ENCODE measurements at places on chromosomes 16 and 17.
A peak's percentile ranks its signal among the peaks of the same experiment; 100 is the strongest.

- DNase-seq: no peak
These were observed 29.0 kb downstream of the HELZ start for GRCh38 chr17:67215991-67216421.

DNA sequence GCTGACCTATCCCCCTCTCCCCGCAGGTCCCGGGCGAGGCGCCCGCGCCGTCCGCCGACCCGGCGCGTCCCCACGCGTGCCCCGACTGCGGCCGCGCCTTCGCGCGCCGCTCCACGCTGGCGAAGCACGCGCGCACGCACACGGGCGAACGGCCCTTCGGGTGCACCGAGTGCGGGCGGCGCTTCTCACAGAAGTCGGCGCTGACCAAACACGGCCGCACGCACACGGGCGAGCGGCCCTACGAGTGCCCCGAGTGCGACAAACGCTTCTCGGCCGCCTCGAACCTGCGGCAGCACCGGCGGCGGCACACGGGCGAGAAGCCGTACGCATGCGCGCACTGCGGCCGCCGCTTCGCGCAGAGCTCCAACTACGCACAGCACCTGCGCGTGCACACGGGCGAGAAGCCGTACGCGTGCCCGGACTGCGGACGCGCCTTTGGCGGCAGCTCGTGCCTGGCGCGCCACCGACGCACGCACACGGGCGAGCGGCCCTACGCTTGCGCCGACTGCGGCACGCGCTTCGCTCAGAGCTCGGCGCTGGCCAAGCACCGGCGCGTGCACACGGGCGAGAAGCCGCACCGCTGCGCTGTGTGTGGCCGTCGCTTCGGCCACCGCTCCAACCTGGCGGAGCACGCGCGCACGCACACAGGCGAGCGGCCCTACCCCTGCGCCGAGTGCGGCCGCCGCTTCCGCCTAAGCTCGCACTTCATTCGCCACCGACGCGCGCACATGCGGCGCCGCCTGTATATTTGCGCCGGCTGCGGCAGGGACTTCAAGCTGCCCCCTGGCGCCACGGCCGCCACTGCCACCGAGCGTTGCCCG is 10.3 kb downstream of the ZNF771 start:
- DNase-seq: peak; percentile 64

DNA sequence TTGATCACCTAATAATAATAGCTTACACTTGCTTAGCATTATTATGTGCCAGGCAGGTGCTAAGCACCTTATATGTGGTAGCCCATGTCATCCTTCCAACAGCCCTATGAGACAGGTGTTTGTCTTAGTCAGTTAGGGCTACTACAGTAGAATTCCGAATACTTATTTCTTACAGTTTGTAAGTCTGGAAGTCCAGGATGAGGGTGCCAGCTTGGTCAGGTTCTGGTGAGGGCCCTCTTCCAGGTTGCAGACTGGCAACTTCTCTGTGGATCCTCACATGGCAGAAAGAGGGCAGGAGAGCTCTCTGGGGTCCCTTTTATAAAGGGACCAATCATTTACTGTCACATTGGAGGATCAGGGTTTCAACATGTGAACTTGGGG is 19.6 kb upstream of the MYH10 start:
- DNase-seq: no peak

DNA sequence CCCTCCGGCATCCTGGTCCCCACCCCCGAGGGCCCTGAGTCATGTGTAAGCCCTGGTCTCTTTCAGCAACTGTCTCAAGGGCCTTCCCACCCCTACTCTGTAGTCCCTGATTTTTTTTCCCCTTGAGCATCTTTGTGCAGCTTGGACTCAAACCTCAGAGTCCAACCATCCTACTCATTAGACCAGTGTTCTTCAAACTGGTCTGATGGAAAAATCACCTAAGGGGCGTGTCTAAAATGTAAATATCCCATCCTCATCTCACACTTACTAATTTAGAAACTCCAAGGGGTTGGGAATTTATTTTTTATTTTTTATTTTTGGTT is 624 bp downstream of the G6PC3 start:
- DNase-seq: peak; percentile 49

DNA sequence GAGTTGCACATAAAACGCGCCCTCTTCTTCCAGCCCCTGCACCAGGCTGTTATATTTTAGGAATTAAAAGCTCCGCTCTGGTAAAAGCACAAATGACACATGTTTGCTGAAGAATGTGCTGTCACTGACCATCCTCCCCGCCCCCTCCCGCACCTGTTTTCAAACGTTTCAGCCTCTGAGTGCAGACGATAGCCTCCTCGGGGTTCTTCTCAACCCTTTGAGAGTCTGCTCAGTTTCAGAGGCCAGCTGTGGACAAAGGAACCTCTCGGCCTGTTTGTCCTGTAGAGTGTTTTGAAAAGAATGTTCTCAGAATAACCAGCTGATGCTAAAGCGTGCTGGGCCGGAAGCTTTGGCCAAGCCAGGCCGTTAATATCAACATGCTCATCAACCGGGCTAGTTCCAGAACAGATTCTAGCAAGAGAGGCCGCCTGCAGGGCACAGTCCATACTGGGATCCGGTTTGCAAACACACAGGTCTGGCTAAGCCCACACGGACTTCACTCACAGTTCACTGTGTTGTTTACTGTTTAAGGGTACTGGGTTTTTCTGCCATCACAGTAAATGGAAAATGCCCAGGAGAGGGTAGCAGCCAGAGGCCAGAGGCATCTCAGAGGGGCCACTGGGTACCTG is 6.4 kb upstream of the CACNG4 start:
- no peak for DNase-seq

- no peak for DNase-seq
These were observed 100.6 kb downstream of the TANGO6 start for GRCh38 chr16:68943961-68944360.

DNA sequence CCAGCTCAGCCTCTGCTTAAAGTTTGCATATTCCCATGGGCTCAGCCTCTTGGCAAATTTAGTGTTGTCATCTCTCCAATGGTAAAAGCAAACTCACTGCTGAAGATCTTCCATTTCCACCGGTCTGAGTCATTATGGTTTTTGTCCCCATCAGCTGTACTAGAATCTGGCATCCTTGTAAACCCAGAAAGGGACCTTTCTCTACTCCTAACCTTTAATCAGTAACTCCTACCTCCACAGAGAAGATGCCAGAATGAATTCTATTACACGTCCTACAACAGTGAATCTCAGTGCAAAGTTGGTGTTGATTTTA is 45.8 kb downstream of the ZNF652 start:
- no peak for DNase-seq

DNA sequence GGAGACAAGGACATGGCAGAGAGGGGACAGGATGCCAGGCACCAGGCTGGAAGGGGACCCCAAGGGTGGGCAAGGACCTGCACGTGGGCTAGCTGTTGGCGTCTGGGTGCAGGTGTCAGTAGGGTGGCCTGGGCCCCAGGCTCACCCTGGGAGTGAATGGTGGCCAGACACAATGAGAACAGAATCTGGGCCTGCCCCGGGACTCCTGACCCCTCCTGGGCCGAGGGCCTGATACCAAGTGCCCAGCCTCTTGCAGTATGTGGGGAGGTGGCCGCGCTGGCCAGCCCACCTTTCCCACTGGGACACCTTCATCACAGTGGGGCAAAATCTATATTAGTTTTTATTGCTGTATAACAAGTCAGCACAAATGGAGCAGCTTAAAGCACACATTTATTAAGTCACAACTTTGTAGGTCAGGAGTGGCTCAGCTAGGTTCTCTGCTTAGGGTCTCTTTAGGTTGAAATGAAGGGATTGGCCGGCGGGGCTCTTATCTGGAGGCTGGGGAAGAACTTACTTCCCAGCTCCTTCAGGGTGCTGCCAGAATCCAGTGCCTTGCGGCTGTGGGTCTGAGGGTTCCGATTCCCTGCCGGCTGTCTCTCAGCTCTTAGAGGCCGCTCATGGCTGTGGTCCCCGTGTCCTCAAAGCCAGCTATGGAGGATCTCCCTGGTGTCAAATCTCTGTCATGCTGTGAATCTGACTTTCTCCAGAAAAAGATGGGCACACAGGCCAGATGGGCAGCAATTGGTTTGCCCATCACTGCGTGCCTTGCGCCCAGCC is 3.6 kb downstream of the PRSS33 start:
- no peak for DNase-seq

DNA sequence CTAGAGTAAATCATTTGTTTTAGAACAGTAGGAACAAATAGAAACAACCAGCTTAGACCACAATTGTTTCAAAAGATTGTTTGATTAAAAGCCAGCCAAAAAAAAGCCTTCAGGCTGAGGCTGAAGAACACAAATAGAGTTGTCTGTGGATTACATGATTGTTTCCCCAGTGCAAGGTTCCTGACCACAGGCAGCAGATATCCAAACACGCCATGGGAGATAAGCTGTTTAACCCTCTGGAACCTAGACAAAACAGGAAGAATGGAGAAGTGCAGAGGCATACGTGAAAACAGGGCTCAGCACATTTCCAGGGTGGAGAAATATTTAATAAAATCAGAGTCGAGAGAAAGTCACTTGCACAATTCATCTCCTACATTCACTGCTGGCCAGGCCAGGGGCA is 21.0 kb downstream of the ATPAF2 start:
- DNase-seq: no peak

DNA sequence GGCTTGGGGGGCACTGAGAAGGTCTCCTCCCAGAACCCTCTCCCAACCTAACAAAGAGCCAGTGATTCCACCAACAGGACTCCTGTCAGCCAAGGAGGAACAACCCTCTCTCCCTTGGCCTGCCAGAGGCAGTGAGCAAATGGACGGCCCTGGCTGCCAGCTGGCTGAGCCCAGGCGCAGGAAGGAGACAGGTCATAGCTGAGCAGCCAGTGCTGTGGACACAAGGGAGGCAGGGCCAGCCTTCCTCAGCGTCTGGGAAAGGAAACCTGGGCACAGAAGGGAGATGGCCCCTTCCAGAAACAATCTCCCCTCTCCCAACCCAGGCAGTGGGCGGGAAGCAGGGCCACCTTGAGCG is 2.1 kb downstream of the MPO start:
- no peak for DNase-seq

GRCh38 chr17:49465331-49465903 is 29.7 kb upstream of the NGFR start:
- no peak for DNase-seq

DNA sequence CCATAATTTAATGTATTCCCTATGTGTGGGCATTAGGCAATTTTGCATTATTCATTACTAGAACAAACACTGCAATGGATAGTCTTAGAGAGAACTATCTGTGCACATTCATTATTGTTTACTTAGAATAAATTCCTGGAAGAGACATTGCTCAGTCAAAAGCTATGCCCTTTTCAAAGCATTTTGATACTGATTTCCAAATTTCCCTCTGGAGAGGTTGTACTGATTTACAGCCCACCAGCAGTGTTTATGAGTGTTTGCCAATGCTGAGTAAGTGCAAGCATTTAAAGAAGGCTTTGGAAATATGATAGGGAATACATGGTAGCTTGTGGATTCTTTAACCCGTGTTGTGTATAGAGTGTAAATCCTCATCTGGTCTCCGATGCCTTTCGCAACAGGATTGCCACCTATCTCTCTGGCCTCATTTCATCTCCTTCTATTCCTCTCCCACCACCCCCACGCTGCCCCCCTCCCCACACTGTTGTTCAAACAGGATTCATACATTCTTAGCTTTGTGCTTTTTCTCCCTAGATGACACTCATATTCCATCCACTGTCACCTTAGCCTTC is 33.4 kb upstream of the MMD start:
- no peak for DNase-seq

- DNase-seq: no peak
These were observed 72.5 kb downstream of the KNOP1 start for GRCh38 chr16:19645557-19645981.

GRCh38 chr16:11409398-11409797 is 64.1 kb downstream of the RMI2 start:
- DNase-seq: no peak

DNA sequence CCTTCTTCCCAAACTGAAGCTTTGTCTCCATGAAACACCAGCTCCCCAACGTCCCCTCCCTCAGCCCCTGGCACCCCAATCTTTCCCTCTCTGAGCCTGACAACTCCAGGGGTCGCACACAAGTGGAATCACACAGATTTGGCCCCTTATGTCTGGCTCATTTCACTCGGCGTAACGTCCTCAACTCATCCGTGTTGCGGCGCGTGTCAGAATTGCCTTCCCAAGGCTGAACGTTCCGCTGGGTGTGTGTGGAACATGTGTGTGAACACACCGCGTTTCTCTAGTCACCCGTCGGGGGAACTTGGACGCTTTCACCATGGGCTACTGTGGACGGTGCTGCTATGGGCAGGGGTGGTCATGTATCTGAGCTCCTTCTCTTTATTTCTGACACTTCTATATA is 45.0 kb downstream of the TBC1D16 start:
- DNase-seq: no peak

DNA sequence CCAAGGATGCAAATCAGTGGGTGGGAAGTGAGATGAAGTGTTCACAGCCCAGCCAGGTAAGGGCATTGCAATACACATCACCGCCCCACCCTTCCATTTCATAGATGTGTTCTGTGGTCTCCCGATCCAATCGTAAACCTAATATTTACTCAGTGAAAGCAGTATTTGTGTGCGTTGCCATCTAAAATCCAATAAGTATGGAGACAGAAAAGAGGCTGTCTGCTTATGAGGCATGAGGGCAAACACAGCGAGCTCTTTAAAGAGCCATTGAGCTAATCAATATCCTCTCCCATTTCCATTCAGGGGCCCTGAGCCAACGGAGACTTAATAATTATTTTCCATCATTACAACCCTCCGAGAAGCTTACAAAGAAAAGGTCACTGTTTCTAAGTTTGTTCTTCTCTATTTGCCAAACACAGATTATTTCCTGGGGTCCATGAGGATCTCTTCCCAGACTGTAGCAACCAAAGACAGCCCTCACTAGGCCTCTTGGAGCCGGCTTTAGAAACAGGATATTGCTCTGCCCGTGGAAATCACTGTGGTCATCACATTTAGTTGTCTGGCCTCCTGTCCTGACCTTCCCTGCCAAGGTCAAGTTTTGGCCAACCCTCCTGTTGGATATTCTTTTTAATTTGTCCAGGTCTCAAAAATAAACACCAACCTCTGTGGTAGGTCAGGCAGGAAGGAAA is 120.1 kb downstream of the SLC39A11 start:
- no peak for DNase-seq

- no peak for DNase-seq
These were observed 174.9 kb upstream of the CIBAR2 start for GRCh38 chr16:85286951-85287814.

- no peak for DNase-seq
These were observed 378.4 kb upstream of the CDH5 start for GRCh38 chr16:65988024-65988595.

GRCh38 chr16:89827383-89828198 is 684 bp upstream of the SPIRE2 start:
- no peak for DNase-seq

GRCh38 chr16:28189245-28189644 is 22.5 kb downstream of the XPO6 start:
- DNase-seq: no peak

DNA sequence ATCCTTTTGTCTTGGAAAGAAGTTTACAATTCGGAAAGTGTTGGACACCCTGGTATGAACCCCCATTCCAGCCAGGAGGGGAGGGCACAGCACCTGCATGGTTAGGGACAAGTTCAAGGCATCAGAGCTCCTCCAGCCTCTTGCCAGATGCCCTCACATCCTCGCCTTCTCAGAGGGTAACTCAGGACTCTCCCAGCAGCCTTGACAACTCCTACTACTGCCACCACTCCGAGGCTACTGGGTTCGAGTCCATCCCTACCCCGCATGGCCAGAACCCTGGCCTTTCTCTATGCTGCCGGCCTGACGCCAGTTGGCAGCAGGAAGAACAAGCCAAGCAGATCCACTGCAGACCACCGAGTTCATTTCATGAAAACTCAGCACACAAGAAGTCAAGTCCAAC is 34.1 kb downstream of the AXIN2 start:
- DNase-seq: no peak

Data from stimulated activated CD4-positive, alpha-beta T cell treated with anti-CD3 and anti-CD28 coated beads, Interleukin-1b, Interleukin-23, amount 100 ng/mL, for 1 hour (primary cell).